Muscle of leg (tissue), 16 donors: ENCODE measurements at places on chromosomes 12 and 14. TPM values are rescaled to one million over a fixed set of nuclear protein-coding genes. Genes with fewer than 3 reads are reported as not detected.

DNA sequence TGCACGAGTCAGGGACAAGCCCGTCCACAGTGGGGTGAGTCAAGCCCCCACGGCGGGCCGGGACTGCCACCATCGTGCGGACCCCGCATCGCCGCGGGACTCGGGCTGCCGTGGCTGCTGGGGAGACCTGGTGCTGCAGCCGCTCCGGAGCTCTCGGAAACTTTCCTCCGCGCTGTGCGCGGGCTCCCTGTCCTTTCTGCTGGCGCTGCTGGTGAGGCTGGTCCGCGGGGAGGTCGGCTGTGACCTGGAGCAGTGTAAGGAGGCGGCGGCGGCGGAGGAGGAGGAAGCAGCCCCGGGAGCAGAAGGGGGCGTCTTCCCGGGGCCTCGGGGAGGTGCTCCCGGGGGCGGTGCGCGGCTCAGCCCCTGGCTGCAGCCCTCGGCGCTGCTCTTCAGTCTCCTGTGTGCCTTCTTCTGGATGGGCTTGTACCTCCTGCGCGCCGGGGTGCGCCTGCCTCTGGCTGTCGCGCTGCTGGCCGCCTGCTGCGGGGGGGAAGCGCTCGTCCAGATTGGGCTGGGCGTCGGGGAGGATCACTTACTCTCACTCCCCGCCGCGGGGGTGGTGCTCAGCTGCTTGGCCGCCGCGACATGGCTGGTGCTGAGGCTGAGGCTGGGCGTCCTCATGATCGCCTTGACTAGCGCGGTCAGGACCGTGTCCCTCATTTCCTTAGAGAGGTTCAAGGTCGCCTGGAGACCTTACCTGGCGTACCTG lies 1.1 kb downstream of the PDE3A start:
- peak; percentile 90 for DNase-seq

- no peak for DNase-seq
Measured at GRCh38 chr14:100850841-100851585, 25.1 kb downstream of the MEG3 start.

GRCh38 chr14:59247801-59248584 lies 59.5 kb downstream of the DAAM1 start:
- DNase-seq, result peak; percentile 40

The TMEM119 gene
- polyA plus RNA-seq, result 47.8 TPM

The RAD51B gene
- 7.2 TPM for polyA plus RNA-seq
